ENCODE measurements at places on chromosomes 12 and 14.

DNA sequence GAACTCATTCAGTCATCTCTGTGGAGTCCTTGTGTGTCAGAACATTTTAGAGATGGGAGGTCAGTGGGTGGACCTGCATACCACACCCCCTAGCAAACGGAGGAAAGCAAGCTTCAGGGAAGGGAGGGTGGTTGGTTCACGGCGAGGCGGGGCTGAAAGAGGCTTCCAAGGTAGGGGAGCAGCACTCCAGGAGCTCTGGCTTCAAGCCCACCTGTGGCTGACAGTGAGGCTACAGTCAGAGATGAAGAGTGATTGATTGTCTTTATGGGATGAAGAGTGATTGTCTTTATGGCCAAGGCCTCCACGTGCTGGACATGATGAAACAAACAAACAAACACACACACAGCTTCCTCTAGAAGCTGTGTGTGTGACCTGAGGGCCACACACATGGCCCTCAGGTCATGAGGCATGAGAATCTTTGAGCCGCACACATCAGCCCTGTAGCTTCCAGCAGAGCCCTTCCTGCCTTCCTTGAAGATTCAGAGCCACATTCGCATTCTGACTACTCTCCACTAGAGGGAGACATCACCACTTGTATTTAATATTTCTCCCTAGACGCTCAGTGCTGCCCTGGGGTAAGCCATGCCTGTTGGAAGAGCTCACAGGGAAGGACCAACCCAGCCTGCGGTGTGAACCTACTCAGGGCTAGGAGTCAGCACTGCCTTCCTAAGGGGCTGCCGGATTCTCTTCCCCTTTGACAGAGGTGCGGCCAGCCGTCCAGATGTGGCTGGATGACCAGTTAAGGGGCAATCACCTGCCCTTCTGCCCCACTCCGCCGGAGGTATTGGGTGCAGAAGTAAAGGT is 54.4 kb upstream of the KCNA1 start:
- no peak for DNase-seq

DNA sequence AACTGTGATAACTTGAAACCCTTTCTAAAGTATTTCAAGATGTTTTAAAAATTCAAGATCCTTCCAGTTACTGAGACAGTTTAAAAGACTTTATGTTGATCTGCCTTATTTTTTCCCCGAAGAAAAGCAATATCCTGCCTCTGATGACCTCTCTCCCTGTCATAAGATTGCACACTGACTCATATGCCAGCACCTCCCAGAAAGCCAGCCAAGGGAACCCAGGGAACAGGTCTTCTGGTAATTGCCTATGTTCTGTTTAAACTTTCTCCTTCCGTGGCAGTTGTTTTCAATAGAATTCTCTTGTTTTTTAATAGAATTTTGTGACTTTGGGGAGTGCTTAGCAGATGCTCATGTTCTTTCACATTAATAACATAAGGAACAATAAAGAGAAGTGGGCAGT is 300.2 kb upstream of the PRKD1 start:
- no peak for DNase-seq

GRCh38 chr14:105890474-105891220 is 364.3 kb downstream of the TMEM121 start:
- no peak for DNase-seq

DNA sequence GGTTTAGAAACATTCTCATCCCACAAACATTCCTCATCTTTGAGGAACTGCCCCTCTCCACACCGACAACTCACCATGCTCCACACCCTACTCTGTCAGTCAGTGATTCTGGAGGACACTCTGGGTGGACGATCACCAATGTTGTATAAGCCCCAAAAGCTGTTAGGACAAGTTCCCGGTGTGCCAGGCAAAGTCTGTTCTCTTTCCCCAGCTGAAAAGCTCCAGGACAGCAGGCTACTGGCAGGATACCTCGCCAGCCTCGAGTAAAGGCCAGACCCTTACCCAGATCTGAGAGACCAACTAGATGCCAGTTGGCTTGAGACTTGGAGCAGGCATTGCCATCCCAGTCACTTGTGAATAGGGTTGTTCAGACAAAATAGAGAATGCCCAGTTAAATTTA is 12.0 kb downstream of the KRT5 start:
- DNase-seq, result no peak

DNA sequence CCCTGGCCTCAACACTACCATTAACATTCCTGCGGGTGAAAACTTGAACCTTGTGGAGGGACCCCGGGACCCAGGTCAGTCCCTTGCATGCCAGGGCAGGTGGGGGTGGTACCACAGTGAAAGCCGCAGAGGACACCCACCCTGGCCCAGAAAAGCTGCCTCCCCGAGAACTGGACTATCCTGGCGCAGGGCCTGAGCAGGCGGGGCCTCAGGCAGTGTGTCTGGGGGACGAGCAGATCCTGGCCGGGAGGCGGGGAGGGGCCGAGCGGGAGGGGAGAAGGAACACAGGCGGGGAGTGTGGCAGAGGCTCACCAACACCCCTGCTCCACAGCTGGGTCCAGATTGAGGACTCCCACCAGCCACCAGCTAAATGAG is 10.0 kb downstream of the AHNAK2 start:
- no peak for DNase-seq

DNA sequence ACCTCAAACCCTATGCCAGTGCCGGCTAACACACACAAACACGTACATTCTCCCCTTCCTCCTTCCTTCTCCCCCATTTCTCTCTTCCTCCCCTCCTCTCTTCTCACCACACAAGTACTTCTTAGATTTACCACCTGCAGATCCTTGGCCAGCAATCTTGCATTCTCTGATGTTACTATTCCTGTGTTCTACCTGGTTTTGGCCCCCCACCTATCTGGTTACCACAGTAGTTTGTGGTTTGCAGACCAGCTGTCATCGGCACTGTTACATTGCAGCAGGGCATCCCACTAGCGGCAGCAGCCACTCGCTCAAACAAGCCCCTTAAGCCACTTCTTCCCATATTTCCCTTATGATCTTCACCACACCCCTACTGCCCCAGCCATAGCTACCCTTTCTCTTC is 3.9 kb downstream of the ABHD4 start:
- no peak for DNase-seq

DNA sequence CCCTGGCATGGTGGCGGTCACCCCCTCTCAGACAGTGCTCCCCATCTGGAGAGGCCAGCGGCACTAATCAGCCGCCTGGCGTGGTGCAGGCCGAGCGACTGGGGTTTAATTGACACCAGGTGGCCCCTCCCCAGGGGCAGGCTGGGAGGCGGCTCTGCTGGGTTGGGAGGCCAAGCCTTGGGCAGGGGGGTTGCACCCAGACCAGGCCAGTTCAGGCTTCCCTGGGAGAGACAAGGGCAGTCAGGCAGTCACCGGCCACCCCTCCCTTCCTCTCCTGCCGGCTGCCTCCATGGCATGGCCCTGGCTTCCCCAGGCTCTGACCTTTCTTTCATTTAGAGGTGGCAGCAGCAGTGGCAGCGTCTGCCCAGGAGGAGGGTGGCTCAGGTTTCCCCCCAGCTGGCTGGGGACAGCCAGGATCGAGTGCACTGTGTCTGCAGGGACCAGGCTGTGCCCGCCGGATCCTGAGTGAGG is 78.1 kb upstream of the NOS1 start:
- DNase-seq, result no peak

DNA sequence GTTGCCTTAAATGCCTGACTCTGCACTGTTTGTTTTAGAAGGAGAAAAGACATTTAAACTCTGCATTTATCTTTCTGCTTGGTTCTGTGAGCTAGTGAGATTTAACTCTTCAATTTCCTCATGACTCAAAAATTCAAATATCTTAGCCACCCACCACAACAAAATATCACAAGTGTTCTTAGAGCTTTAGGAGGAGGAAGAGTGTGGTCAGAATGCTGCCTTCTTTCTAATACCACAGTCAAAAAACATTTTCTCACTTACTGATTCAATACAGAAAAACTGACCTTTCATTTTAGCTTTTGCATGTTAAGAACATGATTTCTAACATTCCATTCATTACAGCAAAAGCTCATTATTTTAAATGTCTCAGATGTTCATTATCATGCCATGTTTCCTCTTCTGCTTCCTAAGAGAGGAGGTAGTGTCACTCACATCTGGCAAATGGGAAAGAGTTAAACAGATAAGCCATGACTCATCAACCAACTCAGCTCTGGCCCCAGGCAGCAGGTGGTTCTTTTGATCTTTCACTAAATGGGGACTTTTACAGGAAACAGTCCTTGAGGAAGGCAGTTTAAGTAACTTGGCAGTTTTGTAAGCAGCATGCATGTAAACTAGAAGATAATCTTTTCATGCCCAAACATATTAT is 56.4 kb upstream of the RNU6-8 start:
- DNase-seq, result no peak

DNA sequence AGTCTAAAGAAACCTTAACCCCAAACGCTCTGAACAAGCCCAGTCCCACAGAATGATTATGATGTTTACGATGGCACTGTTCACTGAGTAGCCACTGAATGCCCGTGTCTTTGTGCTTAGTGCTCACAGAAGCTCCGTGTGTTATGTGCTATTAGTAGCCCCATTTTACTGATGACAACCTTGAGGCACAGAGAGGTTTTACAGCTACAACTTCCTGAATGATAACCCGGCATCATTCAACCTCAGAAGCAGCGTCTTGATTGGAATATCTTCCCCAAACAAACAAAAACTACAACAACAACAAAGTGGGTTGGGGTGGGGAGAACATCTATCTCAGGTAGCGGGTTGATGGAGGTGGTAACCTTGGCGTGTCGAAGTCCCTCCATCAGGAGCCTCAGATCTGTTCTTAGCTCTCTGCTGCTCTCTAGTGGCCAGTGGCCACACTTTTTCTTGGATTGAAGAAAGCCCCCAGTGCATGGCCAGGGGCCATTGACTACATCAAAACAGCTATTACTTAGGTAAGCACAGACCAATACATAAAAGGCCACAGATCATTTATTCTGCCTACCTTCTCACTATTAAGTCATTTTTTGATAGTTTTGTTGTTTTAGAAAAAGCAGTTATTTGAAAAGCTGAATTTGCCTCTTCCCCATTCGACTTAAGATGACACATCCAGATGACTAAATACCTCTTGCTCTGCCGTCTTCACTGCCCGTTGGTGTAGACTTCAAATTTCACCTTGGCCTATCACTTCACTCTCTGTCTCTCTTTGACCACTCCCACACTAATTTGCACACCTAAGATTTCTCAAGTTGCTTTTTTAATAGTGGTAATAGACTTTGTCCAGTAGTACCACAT is 376.9 kb downstream of the GALC start:
- no peak for DNase-seq

- DNase-seq, result no peak
Measured at GRCh38 chr12:32583534-32583933, 95.6 kb upstream of the DNM1L start.

- DNase-seq, result no peak
Measured at GRCh38 chr12:19415563-19415962, 23.7 kb upstream of the AEBP2 start.

GRCh38 chr12:82510386-82510785 is 152.1 kb downstream of the METTL25 start:
- no peak for DNase-seq
